ENCODE measurements at places on chromosomes 7 and 10. TPM values are rescaled to one million over a fixed set of nuclear protein-coding genes. Genes with fewer than 3 reads are reported as not detected.

- no peak for DNase-seq
These were observed 6.7 kb downstream of the TCF7L2 start for GRCh38 chr10:112956631-112957350.

DNA sequence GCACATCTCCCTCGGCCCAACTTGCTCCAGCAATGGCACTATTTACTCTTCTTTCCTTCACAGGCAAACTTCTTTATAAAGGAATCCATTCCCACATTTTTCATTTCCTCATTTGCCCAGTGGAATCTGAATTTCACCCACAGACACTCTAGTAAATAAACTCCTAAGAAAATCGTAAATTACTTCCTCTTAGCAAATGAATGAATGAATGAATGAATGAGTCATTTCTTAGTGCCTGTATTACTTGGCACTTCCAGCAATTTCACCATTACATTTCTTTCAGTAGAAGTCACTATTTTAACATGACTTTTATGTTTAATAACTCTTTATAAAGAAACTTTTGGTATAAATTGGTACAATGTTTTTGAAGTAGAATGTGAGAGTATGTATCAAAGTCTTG is 55.7 kb downstream of the DDC start:
- DNase-seq = no peak

DNA sequence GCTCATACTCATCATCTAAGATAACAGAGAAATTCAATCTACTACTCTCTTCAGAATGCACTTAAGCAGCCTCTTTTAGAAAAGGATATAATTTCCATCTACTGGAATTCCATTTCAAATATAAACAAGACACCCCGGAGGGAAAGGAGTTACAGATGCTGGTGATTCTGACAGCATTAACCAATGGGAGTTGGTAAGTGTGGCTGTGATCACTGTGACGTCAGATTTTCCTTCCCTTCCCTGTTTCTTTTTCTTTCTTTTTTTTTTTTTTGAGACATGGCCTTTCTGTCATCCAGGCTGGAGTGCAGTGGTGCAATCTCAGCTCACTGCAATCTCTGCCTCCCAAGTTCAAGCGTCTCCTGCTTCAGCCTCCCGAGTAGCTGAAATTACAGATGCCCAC is 106.6 kb downstream of the ACTR3B start:
- no peak for DNase-seq

DNA sequence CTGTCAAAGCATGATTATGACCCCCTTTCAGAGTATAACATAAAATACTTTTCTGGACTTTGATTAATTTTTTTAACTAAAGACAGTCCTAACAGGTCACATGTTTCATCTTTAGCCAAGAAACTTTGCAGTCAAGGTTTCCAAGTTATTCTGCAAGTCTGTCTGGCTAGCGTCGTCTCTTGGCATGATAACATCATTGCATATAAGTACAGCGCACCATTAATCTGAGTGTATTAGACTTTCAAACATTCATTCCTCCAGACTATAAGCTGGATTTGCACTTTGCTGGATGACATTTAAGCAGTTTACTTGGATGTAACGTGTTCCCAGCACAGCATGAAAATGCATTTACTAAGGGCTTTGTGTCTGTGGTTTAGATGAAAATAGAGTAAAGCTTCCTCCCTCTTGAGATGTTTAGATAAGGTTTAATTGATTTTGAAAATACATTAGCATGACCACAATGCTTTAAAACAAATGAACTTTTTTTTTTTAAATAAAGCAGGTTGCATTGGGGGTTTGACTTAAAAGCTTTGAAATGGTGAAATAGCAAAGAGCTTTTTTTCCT is 349.0 kb upstream of the MTPN start:
- no peak for DNase-seq

Gene INMT
- total RNA-seq = not detected

Gene ZNF273
- total RNA-seq = 3.3 TPM

Gene BEND7
- total RNA-seq = 13.9 TPM

Measured in pulmonary artery endothelial cell (primary cell).